ENCODE measurements at places on chromosomes 7 and 10. TPM values are rescaled to one million over a fixed set of nuclear protein-coding genes. Genes with fewer than 3 reads are reported as not detected.

Gene MKX
- total RNA-seq: 22.4 TPM

Gene IGF2BP3
- total RNA-seq: not detected

GRCh38 chr10:29099001-29099400, 189.9 kb upstream of the LYZL1 start:
- H3K27me3 ChIP-seq: peaks cover 10% of the 10 kb centered on the region
- H3K4me3 ChIP-seq: no peak overlapping the region
- H3K4me1 ChIP-seq: no peaks in the 10 kb centered on the region

GRCh38 chr10:99595770-99596465, 24.3 kb downstream of the SLC25A28 start:
- H3K36me3 ChIP-seq: no peaks in the 10 kb centered on the region
- no peak for DNase-seq
- H3K4me1 ChIP-seq: no peaks in the 10 kb centered on the region
- H3K27me3 ChIP-seq: peaks cover 19% of the 10 kb centered on the region

GRCh38 chr7:124722292-124722691, 43.3 kb downstream of the GPR37 start:
- H3K36me3 ChIP-seq: no peaks in the 10 kb centered on the region

- no peaks in the 10 kb centered on the region for H3K36me3 ChIP-seq
- no peaks in the 10 kb centered on the region for H3K27me3 ChIP-seq
- no peak overlapping the region for H3K4me3 ChIP-seq
- H3K4me1 ChIP-seq: peaks cover 23% of the 10 kb centered on the region
- no peak overlapping the region for H3K27ac ChIP-seq
- no peak for DNase-seq
These were observed 11.3 kb downstream of the C10orf105 start for GRCh38 chr10:71708301-71708703.
